ENCODE measurements at places on chromosomes 2 and 18. TPM values are rescaled to one million over a fixed set of nuclear protein-coding genes. Genes with fewer than 3 reads are reported as not detected.

DNA sequence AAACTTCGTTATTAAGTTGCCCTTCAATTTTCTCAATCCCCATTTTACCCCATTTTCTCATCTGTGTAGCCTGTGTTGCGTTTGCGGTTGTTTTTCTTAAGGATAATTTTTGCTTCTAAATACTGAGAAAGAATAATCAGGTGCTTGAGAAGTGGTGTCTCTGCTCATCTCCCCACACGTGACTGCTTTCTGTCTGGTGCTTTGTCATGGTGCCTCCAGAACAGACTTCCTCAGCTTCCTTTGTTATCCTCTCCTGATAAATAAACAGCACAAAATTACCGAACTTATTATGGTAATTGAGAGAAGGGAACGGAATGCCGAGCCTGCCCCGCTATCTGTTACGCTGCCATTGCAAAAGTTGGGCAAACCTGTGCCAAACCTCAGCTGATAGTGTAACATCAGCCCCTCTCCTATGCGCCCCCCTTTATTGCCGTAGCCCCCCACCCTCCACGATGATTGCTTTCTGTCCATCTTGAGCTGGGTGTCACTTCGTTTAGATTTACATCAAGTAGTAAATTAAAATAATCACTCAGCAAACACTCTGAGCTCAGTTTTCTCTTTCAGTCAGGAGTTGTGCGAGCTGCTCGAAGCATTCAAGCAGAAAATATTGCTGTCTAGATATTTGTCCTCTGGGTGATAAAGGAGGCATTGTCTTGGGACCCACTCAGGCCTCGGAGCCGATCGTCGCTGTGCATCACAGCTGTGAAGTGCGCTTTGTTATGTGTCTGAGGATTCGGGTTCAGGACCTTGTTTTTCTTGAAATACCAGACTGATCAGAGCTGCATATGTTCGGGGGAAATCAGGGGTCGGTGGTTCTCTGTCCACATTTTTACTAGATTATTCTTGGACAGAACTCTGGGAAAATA is 1008.5 kb upstream of the FANCL start:
- no peaks in the 10 kb centered on the region for H3K36me3 ChIP-seq
- H3K27ac ChIP-seq: no peak overlapping the region
- no peaks in the 10 kb centered on the region for H3K4me1 ChIP-seq
- no peak overlapping the region for H3K4me3 ChIP-seq
- DNase-seq: no peak

DNA sequence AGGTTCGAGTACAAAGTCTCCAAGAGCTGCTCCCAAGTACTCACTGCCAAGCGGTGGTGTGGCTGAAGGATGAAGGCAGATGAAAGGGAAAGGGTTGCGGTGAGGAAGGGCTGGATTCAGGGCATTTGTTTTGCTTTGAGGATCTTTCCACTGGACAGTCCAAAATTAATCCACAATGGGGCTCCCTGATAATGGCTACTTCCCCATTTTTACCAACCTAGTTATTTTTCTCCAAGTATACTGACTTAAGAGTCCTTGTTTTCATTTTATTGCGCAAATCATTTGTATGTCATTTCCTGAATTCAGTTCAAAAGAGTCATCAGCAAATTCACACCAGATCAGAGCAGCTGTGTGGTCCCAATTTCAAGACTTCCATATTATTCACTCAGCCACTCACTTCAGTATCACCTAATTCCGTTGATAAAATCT is 464 bp upstream of the SESTD1 start:
- peak overlapping the region; percentile 88 for H3K27ac ChIP-seq
- no peak for DNase-seq
- no peaks in the 10 kb centered on the region for H3K36me3 ChIP-seq
- peaks cover 8% of the 10 kb centered on the region for H3K4me1 ChIP-seq
- H3K4me3 ChIP-seq: peak overlapping the region; percentile 83

DNA sequence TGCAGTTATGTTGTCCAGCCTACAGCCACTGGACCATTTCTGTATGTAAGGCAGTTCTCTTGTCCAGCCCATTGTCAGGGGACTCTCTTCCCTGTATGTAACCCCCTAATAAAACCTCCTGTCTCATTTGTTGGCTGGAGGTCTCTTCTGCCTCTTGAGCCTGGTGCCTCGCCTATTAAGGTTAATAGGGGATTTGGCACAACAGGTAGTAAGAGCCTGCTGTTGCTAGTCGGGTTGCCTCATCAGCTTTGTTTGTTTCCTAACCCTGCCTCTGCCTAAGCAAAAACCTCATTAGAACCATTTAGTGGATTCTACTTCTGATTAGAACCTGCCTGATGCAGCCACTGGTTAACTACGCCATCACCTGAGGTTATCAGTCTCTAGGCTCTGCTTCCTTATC is 62.2 kb upstream of the STPG4 start:
- peaks cover 30% of the 10 kb centered on the region for H3K4me1 ChIP-seq
- peak overlapping the region; percentile 82 for H3K27ac ChIP-seq

DNA sequence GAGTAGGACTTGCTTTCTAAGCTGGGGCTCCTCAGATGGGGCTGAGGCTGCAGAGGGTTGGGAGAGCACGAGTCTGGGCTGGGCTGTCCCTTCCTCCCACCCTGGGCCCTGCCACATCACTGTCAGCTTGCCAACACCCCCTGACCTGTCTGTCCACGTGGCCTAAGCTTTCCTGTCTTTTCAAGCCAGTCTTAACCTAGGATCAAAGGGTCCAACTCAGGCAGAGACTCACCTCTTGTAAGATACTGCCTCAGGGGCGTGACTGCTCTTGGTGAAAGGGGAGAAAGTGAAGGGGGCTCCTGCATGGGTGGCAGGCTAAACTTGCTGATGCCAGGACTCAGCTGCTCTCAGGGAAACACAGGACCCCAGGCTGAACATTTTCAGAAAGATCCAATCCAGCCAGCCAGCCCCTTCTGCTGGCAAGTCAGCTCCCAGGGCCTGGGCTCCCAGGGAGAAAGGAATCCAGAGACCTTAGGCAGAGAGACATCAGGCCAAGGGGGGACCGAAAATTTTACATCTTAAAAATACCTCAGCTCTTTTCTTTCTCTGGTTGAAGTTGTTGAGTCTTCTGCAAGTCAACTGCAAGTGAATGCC is 144.2 kb upstream of the ID2 start:
- H3K36me3 ChIP-seq: no peaks in the 10 kb centered on the region
- H3K4me3 ChIP-seq: no peak overlapping the region
- H3K27ac ChIP-seq: no peak overlapping the region
- DNase-seq: no peak

DQX1 gene
- 194 TPM for total RNA-seq

DAPL1 gene
- not detected for total RNA-seq

DNA sequence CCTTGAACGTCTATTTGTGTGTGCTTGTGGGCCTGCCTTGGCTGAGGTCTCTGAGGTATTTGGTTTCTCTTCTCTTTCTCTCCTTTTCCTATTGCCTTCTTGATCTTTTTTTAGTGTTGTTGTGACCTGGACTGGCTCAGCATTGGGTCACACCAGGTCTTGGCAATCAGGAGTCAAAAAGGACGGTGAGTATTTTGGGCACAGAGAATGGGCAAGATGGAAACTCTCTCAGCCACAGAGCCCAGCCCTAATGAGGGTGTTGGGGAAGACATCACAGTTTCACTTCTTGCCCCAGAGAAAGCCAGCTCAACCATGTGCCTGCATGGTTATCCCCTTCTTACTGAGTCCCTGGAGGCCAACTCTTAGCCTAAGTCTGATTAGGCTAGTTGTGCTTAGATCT is 13.7 kb upstream of the INO80C start:
- DNase-seq: no peak
- H3K4me3 ChIP-seq: no peak overlapping the region
- no peaks in the 10 kb centered on the region for H3K4me1 ChIP-seq

DNA sequence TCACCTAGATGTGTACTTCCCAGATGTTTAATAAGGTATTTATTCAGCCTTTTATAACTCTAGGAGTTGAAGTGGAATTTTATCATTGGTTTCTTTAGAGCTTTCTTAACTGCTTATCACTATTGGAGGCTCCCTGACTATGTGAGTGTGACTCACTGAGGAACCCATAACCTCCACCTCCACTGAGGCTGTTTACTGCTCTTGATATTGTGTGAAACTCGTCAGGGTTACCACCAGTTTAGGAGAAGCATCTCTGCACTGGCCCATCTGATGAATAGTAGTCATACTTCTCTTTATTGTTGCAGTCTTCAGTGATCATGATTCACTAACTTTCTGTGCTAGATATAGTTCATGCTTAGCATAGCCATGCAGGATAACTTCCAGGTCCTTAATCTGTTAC is 79.6 kb upstream of the UBXN4 start:
- no peaks in the 10 kb centered on the region for H3K4me1 ChIP-seq
- H3K36me3 ChIP-seq: peaks cover 6% of the 10 kb centered on the region
- H3K27ac ChIP-seq: no peak overlapping the region
- DNase-seq: no peak
- no peaks in the 10 kb centered on the region for H3K27me3 ChIP-seq

GRCh38 chr2:213157242-213157641 is 5.8 kb upstream of the IKZF2 start:
- H3K27ac ChIP-seq: no peak overlapping the region
- no peaks in the 10 kb centered on the region for H3K36me3 ChIP-seq
- peaks cover 5% of the 10 kb centered on the region for H3K27me3 ChIP-seq
- no peak for DNase-seq
- no peak overlapping the region for H3K4me3 ChIP-seq

DNA sequence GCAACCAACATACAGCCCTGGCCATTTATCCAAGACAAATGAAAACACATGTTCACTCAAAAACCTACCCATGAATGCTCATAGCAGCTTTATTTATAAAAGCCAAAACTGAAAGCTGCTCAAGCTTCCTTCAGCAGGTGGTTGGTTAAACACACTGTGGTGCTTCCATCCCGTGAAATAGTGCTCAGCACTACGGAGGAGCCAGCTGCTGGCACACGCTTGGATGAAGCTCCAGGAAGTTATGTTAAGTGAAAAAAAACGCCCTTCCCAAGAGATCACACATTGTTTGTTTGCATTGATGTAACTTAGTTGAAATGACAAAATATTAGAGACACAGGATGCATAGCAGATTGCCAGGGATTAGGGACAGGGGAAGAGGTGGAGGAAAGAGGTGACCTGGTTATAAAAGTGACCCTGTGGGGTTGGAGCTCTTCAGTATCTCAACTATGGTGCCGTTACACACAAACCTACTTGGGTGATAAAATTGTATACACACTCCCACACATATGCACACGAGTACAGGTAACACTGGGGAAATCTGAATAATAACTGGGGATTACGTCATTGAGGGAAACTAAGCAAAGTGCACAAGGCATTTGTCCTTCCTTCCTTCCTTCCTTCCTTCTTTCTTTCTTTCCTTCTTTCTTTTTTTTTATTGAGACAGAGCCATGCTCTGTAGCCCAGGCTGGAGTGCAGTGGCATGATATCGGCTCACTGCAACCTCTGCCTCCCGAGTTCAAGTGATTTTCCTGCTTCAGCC is 6.2 kb upstream of the ALPG start:
- peaks cover 11% of the 10 kb centered on the region for H3K27me3 ChIP-seq
- H3K4me3 ChIP-seq: no peak overlapping the region
- no peaks in the 10 kb centered on the region for H3K36me3 ChIP-seq

GRCh38 chr2:100130595-100131391 is 11.6 kb downstream of the AFF3 start:
- H3K4me1 ChIP-seq: no peaks in the 10 kb centered on the region
- H3K27ac ChIP-seq: no peak overlapping the region
- H3K27me3 ChIP-seq: no peaks in the 10 kb centered on the region
- H3K4me3 ChIP-seq: no peak overlapping the region

GRCh38 chr2:63740943-63741342 is 100.8 kb upstream of the UGP2 start:
- DNase-seq: no peak
- no peaks in the 10 kb centered on the region for H3K36me3 ChIP-seq
- H3K27ac ChIP-seq: no peak overlapping the region
- no peak overlapping the region for H3K4me3 ChIP-seq
- no peaks in the 10 kb centered on the region for H3K27me3 ChIP-seq

DNA sequence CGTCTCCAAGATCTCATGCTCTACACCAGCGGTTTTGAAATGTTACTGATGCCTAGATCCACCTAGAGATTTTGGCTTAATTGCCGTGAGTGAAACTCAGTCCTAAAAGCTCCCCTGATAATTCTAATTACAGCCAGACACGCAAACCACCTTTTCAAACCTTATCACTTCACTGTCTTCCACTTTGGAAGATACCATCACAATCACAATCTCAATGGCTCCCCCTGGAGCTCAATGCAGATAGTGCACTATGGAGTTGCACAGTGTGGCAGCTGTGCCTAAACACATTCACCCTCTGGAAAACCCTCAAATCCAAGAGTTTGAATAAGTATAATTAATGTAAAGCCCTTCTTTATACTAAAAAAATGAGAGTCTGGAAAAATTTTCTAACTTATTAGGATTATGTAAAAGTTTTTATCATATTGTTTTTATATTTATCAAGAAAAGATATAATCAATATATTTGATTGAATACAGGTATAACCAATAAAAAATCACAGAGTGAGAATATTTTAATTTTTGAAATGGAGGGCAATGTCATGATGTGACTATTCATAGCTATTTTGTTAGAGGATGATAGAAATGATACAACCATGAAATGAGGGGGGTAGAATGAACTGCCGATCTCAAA is 102.9 kb upstream of the SLC8A1 start:
- H3K4me3 ChIP-seq: no peak overlapping the region
- peak; percentile 64 for DNase-seq
- no peak overlapping the region for H3K27ac ChIP-seq

LIMS4 gene
- 3.4 TPM for total RNA-seq

ANKRD30BL gene
- not detected for total RNA-seq

GRCh38 chr2:215360596-215360995 is 48.7 kb downstream of the ATIC start:
- H3K27me3 ChIP-seq: no peaks in the 10 kb centered on the region
- DNase-seq: no peak
- no peaks in the 10 kb centered on the region for H3K36me3 ChIP-seq
- H3K27ac ChIP-seq: no peak overlapping the region

SATB2 gene
- 289 TPM for total RNA-seq

DNA sequence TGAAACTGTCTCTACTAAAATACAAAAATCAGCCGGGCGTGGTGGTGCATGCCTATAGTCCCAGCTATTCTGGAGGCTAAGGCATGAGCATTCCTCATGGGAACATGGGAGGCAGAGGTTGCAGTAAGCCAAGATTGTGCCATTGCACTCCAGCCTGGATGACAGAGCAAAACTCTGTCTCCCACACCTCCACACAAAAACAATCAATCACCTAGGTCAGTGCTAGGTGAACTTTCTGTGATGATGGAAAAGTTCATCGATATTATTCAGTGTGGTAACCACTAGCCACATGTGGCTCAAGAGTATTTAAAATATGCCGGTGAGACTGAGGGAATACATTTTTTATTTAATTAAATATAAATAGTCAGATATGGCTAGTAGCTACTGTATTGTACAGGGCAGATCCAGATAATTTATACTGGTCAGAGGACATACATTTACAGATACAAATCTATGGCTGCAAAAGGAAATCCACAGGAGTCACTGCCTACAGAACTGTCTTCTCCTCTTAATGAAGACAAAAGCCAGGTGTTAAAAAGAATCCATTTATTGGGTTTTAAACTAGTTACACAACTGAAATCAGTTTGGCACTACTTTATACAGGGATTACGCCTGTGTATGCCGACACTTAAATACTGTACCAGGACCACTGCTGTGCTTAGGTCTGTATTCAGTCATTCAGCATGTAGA is 3.9 kb upstream of the GPR75 start:
- no peak overlapping the region for H3K27ac ChIP-seq
- H3K36me3 ChIP-seq: peaks cover 12% of the 10 kb centered on the region
- no peaks in the 10 kb centered on the region for H3K4me1 ChIP-seq

- H3K36me3 ChIP-seq: no peaks in the 10 kb centered on the region
- no peaks in the 10 kb centered on the region for H3K27me3 ChIP-seq
- H3K4me3 ChIP-seq: no peak overlapping the region
- H3K27ac ChIP-seq: no peak overlapping the region
- H3K4me1 ChIP-seq: peaks cover 8% of the 10 kb centered on the region
These were observed 79.2 kb downstream of the HS1BP3 start for GRCh38 chr2:20571644-20572215.
